ENCODE measurements at places on chromosomes 6 and 20.

- no peak for DNase-seq
Measured at GRCh38 chr20:19929481-19930145, 87.5 kb upstream of the NAA20 start.

DNA sequence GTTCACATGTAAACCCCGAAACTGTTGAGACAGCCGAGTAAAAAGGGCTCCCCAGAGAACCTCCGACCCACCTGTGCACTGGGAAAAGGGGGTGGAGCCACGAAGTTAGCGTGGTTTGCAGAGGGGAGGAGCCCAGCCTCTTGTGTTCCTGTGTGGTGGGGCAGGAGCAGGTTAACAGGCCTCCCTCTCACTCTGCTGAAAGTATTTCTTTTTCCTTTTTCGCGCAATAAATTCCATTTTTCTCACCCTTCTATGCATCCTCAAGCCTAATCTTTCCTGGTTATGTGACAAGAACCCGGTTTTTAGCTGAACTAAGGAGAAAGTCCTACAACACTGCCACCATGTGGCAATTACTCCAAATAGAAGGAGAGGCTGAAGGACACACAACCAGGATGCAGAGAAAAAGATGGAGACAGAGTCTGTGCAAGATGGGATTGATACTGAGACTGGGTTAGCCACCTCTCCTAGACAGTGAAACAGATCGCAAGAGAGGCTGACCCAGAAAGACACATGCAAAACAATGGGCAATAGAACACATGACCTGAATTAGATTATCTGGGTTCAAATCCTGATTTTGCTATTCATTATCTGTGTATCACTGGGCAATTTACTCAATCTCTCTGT, 168.7 kb upstream of the PRSS16 start:
- peak; percentile 66 for DNase-seq

DNA sequence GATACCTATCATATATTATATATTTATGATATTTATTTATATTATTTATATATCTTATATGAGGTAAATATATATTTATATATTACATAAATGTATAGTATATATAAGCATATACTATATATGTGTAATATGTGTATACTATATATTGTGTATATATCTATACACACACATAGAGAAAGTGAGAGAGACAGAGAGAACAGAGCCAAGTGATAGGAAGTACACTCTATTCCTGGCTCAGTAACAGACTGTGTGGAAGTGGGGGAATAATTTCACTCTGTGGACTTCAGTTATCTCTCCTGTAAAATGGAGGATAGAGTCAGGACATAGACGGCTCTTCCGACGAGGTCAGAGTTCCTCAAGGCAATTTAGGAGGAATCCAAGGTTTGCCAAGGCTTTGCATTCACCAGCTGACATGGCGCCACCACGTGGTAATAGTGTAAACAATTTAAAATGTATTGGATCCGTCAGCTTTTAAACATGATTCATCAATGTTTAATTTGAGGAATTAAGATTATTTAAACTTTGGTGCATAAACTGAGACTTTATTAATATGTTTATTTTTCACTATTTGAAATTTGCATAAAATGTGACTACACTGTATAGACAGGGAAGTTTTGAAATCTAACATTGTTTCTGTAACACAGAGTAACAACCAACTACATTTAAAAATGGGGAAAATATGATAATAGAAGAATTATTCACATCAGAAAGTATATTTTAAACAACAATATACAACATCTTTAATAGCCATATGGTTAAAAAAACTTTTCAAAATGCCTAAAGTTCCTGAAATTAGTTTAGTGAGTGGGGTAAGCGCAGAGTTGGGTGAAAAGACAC, 75.4 kb upstream of the TMEM244 start:
- DNase-seq, result peak; percentile 59

DNA sequence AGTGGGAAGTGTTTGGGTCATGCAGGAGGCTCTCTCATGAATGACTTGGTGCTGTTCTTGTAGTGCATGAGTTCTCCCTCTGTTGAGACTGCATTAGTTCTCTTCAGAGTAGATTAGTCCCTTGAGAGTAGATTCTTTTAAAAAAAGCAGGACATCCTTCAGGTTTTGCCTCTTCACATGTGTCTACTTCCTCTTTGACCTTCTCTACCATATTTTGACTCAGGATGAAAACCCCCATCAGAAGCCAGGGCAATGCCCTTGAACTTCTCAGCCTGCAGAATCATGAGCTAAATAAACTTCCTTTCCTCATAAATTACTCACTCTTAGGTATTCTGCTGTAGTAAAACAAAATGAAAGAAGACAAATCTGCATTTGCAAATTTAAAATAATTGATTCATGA, 170.3 kb downstream of the CD109 start:
- DNase-seq, result no peak

DNA sequence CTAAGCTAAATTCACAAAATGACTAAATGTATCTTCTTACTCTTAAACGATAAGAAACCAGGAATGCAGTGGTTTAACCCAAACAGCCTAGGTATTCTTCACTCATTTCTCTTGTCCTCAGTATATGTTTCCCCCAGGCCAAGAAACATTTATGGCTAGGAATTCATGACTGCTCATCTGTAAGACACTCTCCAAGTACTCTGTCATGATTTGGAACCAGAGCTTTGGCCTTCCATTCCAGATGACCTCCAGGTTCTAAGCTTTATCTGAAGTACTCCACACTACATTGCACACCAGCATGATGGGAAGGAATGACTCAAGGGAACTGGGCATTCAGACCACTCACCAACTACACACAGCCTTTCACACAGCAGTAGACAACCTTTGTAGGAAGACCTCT, 29.3 kb downstream of the NT5E start:
- no peak for DNase-seq

DNA sequence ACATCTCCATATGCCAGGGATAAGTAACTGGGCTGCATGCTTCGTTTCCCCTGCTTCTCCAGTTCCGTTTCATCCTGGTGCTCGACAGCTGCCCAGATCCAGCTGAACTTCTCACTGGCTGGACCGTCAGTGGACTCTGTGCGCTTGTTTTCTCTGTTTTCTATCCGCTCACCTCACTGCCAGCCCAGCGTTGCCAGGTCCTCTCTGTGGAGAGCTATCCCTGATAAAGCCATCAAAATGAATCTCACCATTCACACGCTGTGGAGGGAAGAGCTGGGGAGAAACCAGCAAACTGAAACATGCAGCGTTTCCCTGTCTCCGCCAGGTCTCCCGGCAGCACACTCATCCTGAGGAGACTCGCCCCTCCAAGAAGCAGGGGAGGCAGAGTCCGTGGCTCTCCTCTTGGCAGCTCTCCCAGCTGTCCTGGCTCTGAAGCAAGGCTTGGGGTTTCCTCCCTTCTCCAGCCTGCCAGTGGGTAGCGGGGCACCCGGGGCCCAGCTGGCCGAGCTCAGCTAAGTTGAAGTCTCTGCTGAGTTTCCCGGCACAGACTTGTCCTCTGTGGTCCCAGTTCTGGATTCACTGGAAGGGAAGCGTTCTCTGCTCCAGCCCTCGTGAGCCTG, 160.9 kb downstream of the DTNBP1 start:
- DNase-seq, result peak; percentile 88

DNA sequence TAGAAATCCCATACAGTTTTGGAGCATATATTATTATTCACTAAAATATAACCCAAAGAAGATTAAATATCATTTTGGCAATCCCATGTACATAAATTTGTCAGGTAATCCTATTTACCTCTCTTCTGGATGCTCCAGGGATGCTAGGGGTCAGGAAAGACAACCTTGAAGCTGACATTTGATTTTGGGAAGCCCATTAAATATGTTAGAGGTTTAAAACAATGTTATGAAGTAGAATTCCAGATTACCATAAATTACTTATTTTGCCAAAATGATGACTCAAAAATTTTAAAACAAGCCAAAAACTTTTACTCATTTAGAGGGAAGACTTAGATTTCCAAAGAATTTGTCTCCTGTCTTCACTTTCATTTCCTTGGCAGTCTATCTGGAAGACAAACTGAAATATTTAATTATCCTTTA, 9.2 kb upstream of the IL22RA2 start:
- no peak for DNase-seq

GRCh38 chr6:112062966-112063365, 9.1 kb downstream of the CCN6 start:
- DNase-seq, result no peak

GRCh38 chr6:42103216-42103615, 39.2 kb downstream of the C6orf132 start:
- no peak for DNase-seq

GRCh38 chr20:18272451-18272850, 15.9 kb upstream of the ZNF133 start:
- DNase-seq, result peak; percentile 33

DNA sequence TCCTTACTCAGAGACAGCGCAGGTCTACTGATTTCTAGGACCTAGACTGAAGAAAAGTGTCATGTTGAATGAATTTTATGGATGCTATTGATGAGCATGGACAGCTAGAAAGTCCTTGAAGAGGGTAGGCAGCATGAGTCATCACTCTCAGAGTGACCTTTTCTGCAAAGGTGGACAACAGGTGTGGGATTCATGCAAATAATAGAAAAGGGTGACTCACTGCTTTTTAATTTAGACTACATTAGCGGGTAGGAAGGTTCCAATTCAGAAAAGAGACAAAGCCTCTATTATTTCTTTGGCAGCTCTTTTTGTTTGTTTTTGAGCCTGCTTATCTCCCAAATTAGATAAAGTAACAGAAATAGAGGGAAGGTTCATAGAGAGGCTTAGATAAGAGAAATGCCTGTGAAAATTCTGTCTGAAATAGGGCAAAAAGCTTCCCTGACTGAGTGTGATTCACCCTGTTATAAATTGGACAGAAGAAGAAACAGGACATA, 191.4 kb downstream of the TENT5A start:
- peak; percentile 72 for DNase-seq

GRCh38 chr6:156652231-156652750, 124.9 kb upstream of the ARID1B start:
- no peak for DNase-seq

GRCh38 chr20:4041748-4042411, 26.5 kb upstream of the RNF24 start:
- peak; percentile 99 for DNase-seq

DNA sequence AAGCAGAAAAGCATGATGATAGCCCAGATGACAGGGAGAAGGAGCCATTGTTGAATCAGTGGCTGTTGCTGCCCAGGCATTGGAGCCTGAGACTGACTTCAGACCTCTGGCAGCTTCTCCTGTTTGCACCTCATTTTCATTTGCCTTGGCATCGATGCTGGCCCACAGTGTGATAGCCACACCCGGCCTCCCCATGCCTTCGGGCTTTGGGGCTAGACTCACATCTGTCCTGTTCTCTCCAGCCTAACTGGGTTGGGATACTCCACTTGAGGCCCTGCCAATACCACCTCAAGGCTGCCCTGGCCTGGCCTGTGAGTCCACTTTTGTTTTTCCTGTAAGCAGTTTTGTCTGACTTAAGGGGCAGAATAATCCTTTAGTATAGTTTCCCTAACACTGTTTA, 140.4 kb downstream of the UST start:
- no peak for DNase-seq

GRCh38 chr6:26531897-26532296, 6.3 kb upstream of the HMGN4 start:
- DNase-seq, result no peak

GRCh38 chr6:93799226-93799625, 379.9 kb upstream of the EPHA7 start:
- DNase-seq, result peak; percentile 55

DNA sequence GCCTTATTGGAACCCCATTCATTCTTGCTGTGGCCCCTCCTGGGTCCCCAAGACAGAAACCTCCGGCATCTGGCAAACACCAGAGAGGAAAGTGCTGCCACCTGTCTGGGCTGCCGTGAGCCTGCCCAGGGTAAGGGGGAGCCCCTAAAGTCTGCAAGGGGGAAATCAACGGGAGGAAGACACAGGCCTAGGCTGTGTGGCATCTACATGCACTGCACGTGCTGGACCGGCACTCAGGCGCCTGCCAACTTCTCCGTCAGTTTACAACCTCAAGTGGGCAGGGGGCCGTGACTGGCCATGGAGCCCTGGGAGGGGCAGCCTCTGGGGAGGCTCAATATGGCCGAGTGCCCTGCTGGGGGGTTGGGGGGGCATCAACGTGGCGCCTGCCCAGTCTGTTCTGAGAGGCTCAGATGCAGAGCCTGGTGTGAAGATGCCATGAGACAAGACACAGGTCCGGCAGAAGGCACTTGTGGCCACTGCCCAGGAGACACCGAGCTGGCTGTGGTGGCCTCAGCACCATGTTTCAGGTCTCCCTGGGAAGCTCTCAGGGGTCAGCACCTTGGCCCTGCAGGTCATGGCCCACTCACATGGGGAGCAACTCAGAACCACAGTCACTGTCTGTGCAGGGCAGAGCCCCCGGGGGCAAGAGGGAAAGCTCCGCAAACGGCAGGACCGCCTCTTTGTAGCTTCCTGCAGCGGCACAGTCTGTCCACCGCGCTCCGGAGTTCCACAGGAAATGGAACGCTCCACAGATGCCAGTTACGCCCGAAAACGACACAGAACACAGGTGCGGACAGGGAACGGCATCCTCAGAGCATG, 8.4 kb downstream of the UCKL1 start:
- no peak for DNase-seq

All from amniotic epithelial cell (primary cell).